Stimulated activated CD4-positive, alpha-beta T cell treated with anti-CD3 and anti-CD28 coated beads, TNF-alpha, amount 100 ng/mL, for 4 hours (primary cell): ENCODE measurements at places on chromosomes 13 and 19.

DNA sequence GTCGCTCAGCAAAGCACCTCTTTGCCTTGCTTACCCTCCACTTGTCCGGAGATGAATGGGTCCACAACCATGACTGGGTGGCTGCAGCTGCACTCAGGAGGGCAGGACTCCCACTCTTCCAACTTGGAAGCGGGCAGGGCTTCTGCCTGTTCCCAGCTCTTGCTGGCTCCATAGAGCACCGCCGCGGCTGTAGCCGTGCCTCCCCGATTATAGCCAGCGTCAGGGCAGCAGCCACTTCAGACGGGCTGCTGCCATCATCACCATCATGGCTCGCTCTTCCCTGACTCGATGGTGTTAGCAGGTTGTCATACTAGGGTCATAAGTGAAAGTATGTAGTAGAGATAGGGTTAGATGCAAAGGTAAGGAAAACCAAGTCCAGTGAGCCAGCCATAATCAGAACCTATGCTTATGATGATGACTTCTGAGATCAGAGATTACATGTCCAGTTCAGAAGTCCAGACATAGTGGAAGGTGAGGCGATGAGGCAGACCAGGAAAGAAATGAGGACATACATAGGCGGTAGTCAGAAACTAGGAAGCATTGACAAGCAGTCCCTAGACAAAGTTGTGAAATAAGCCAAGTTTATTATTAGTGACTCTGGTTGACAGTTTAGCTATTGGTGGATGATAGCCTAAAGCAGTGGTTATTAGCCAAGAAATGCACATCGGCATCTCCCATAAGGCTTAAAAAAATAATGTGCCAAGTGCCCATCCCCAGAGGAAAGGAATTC, 4.4 kb upstream of the INTS6 start:
- no peak for DNase-seq

DNA sequence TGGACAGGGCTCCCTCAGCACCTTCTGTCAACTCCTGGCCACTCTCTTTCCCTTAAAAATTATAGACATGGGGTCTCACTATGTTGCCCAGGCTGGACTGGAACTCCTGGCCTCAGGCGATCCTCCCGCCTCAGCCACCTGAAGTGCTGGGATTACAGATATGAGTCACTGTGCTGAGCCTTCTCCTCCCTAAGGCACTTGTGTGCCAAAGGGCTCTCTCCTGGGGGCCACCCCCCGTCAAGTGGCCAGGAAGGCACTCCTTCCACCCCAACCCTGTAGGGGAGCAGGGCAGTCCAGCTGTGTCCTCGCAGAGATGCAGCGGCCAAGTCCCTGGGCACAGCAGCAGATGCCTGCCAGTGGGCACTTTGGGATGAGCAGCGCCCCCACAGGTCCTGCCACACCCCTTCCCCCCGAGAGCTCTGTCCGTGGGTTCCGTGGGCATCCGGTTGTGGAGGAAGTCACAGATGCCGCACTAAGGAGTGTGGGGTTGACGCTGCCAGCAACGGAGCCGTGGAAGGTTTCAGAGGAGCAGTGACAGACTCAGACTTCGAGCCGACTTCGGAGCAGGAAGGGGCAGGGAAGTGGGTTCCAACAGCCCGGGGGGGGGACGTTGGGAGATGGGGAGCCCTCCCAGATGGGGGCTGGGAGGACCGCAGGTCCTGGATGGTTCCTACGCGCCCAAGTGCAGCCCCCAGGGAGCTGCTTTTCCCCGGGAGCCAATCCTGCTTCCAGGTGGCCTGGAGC, 3.3 kb upstream of the UQCR11 start:
- DNase-seq: no peak

- DNase-seq: no peak
Observed at GRCh38 chr13:79490326-79490725, 9.4 kb downstream of the NDFIP2 start.

- no peak for DNase-seq
Observed at GRCh38 chr13:36915896-36916640, 4.0 kb downstream of the SMAD9 start.

DNA sequence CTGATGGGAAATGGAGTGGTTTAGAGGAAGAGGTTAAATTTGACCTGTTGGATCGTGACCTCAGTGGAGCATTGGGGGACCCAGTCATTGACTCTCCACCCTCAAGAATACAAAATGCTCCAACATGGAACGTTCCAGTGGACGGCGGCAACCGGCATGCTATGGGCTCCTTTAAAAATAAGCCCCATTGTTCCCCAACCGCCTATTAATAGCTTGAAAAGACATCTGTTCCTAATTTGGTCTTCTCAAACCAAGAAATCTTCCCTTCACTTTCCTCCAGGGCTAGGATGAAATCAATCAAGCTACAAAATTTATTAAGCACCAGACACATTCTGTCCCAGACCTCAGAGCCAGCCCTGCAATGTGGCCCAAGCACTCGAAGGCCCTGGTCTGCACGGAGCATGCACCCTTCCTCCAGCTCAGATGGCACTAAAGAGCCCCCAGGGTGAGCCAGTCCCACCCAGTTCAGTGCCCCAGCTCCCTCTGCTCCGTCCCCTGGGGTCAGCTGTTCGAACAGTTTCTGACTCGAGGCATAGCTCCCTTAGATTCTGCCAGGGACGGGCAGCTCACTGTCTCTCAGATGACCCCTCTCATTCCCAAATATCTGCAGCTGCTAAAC, 22.5 kb upstream of the VSTM2B start:
- DNase-seq: no peak

GRCh38 chr19:4015705-4016402, 8.3 kb downstream of the PIAS4 start:
- DNase-seq: no peak

DNA sequence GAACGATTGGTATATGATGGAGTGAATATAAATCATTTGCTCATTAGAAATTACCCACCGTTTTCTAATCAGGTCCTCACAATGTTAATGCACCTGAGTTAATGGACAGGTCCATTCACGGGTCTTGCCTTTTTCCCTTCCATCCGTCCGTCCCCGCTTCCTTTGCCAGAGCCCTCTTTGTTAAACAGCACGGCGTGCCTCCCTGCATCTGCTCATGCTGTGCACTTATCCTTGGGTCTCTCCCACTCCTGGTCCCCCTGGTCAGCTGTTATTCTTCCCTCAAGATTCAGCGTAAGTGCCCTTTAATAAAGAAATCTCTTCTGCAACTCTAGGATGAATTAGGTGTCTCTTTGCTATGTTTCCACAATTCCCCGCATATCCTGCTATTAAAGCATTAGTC, 324.5 kb downstream of the DNAJC15 start:
- no peak for DNase-seq

DNA sequence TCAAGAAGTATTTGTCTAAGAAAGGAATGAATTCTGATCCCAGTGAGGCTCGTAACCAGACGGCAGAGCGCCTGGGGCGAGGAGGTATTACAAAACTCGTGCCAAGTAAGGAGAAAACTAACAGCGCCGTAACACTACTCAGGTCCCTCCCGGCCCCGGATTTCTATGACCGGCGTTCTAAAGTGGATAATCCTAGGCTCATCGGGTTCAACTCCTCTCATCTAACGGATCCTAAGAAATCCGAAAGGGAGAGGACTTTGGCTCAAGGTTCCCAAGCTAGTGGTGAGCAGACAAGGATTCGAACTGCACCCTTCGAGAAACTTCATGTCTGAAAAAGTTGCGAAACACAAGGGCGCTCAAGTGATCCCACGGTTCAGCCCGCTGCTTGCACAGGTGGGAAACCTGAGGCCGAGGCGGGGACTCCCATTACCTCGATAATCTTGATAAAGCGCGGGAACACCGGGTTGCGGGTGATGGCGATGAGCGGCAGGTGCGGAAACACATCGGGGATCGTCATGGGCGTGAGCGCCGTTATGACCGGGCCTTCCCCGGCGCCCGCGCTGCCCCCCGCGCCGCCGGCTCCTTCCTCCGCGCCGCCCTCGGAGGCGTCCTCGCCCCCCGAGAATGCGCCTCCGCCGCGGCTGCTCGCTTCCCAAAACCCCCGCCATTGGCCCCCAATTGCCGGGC, 529 bp downstream of the LONP1 start:
- no peak for DNase-seq

GRCh38 chr19:17419154-17419620, 660 bp upstream of the MVB12A start:
- no peak for DNase-seq

- DNase-seq: no peak
Observed at GRCh38 chr13:106533101-106533942, 2.1 kb downstream of the EFNB2 start.
